Stimulated activated CD4-positive, alpha-beta T cell treated with anti-CD3 and anti-CD28 coated beads, TNF-alpha, amount 100 ng/mL, for 4 hours (primary cell): ENCODE measurements at places on chromosomes 13 and 19.

GRCh38 chr19:4347521-4347920 lies 4.2 kb downstream of the MPND start:
- no peak for DNase-seq

DNA sequence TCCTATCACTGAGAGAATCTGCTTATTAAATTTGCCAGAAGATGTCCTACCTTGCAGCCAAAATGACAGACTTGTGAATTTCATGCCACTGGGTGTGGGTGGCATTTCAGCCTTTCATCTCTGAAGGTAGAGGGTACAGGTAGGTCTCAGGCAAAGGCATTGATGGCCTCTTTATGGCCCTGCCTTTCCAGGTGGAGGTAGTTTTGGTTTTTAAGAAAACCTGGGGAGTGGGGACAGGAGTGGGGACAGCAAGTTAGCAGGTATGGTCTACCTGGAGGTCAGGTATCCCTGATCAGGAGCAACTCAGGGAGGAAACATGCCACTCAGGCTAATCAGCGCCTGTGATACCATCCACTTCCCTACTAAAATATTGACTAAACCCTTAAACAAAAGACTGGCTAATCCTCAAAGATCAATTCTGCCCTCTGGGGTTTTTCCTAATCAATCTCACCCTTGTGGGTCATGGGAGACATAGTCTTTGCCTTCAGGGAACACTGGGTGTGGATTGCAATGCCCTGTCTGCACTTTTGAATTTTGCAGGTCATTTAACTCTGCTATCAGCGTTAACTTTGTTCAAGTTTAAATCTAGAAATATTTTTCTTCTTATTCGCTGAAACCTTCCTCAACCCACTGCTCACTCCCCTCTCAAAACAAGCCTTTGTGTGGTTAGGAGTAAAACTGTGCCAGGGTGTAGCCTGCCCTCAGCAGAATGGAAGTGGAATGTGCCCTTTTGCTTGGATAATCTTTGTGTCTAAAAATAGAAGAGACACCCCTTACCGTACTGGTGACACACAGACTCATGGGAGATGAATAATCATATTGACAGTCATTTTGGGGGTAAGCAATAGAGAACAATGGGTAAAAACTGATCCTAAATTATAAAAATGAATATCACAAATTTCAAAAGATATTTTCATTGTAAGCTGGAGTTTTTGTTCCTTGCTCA lies 233.7 kb downstream of the COG6 start:
- DNase-seq, result no peak

DNA sequence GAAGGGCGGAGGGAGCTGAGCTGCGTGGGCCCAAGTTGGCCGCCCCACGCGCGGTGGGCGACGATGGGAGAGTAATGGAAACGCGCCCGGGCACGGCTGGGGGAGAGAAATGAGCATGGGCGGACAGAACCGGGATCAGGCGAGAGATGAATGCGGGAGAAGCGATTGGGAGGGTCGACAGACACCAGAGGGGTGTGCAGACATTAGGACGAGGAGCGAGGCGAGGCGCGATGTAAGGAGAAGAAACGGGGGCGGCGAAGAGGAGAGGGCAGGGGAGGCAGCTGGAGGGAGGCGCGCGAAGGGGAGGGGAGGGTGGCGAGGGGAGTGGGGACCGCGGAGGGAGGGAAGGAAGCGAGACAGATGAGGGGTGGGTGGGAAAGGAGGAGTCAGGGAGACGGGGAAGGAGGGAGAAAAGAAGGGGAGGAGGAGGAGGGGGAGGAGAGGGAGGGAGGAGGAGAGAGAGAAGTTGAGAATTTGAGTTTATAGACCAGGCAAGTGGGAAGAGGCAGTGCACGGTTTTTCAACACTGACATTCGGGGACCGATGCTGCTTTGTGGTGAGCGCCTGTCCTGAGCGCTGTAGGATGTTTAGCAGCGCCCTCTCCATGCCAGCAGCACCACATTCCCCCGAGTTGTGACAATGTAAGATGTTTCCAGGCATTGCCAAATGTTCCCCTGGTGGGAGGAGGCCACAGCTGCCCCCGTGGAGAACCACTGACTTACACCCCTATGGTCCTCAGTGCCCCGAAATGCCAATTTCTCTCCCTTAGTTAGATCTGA lies at the start of gene SHISA7:
TSS of gene SHISA7 (minus strand) at position 256 of the 779 bp plus-strand sequence. CDS start 437 bp downstream, outside the sequence.
- DNase-seq, result no peak

DNA sequence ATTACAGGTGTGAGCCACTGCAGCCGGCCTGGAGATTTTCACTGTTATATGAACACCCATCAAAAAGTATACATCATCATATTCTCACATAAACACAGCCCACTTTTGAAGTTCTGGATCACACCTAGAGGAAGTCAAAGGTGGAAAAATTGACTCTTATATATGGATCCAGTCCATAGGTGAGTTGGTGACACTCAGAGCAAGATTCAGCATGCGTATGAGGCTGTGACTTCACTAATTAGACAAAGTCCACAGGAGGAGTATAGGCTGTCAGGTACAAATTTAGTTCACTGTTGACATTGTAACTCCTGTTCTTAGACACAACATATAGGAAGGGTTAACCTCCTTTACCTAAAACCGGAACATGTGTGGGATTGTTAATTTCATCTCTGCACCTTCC lies 31.4 kb upstream of the ZNF254 start:
- no peak for DNase-seq

- no peak for DNase-seq
Measured at GRCh38 chr19:10876459-10877240, 5.3 kb downstream of the CARM1 start.

GRCh38 chr13:52833296-52833875 lies 15.1 kb downstream of the PCDH8 start:
- DNase-seq, result no peak

DNA sequence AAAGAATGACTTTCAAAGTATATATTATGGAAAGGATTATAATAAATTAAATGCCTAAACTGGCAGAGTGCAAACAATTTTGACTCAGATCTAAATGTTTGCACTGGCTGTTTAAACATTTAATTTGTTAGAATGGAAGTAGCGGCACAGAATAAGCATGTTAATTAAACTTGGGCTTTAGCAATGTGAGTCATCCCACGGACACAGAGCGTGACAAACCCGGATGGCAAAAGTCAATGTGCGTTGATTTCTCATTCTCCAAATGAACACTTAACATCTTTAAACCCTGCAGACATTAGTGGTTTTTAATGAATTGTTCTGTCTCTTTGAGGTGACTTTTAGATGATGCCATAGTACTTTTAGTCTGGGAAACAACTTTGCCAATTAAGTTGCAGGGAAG lies 38.4 kb downstream of the PCDH8 start:
- no peak for DNase-seq

DNA sequence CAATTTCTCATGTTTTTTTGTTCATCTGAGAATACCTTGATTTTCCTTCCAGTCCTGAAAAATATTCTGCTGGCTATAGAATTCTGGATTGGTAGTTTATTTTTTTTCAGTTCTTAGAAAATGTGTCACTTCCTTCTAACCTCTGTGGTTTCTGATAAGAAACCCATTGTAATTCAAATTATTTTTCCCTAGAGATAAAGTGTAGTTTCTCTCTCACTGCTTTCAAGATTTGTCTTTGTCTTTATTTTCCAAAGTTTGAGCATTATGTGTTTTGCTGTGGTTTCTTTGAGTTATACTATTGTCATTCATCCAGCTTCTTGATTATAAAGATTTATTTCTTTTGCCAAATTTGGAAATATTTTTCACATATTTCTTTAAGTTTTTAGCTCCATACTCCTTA lies 324.0 kb upstream of the SPRY2 start:
- no peak for DNase-seq

DNA sequence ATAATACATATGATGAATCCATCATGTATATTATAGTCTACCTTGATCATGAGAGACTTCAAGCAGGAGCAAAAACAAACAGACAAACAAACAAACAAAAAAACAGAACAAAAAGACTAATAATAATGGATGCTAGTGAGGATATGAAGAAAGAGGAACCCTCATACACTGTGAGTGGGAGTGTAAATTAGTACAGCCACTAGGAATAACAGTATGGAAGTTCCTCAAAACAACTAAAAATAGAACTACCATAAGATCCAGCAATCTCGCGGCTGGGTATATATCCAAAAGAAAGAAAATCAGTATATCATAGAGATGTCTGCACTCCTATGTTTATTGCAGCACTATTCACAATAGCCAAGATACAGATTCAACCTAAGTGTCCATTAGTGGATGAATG lies 7.0 kb upstream of the DLEU7 start:
- no peak for DNase-seq

DNA sequence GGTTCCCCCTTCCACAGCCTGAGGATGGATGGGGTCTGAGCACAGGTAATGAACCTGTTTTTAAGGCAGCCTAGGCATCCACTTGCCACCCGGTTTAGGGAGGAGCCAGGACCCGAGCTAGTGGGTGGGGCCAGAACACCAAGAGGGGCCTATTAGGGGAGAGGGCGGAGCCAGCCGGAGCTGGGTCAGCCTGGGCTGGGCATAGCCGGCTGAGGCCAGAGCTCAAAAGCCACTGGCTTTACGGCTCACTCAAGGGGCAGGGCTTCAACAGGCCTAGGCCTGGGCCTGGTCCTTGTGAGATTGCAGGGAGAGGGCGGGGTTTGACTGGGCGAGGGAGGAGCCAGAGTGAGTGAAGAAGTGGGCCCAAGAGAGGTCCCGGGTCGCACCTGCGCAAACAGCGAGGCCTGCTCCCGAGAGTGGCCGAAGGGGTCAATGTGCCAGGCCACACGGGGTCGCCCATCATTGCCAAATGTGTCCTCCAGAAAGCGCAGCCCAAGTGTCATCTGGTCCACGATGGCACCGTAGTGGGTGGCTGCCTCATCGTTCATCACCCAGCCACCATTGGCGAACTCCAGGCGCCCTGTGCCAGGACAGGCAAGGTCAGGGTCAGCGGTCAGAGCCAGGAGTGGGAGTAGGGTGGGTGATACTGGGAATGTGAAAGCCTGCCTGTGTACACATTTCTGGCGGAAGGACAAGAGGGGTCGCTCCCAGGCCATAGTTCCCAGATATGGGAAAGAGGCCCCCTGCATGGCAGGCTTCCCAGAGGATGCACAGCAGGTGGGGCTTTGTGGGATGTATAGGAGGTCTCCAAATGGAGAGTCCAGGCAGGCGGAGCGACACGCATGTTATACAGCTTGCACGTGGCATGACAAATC lies 1.9 kb downstream of the MAN2B1 start:
- DNase-seq, result no peak

DNA sequence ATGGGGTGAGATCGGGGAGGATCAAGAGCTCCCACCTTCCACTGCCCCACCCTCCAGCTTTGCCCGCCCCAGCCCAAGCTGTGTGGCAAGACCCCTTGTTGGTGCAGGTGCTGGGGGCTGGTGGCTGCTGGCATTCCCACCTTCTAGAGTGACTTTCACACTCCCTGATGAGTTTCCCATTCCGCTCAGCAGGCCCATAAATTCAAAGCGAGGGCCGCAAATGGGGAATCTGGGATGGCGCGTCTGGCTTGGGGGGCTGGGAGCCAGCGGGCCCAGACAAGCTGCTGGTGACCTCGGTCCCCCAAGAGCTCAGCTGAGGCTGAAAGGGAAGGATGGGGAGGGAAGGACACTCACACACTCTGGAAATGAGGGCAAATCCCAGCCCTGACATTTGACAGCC lies 110.3 kb downstream of the GADD45B start:
- DNase-seq, result no peak

GRCh38 chr13:33096886-33097605 lies 80.8 kb downstream of the KL start:
- no peak for DNase-seq

DNA sequence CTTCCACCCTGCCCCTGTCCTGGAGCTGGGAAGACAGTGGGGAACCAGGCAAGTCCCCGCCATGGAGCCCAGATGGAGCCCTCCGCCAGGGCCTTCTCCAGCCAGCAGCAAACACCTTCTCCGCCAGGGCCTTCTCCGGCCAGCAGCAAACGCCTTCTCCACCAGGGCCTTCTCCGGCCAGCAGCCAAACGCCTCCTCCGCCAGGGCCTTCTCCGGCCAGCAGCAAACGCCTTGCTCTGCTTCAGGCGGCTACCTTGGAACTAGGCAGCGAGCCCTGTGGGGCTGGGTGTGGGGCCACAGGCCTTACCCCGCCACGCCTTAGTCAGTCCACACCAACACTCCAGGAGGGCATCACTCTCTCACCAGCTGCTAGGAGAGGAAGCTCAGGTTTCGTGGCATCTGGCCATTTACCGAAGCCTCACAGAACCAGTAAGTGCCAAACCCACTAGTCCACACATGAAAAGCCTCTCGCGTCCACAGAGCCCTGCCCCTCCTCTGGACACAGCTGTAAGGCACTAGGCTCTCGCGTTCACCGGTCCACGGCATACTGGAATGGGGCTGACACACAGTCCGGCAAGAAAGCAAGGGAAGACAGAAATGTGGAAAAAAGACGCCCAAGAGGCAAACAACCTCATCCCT lies 41.0 kb downstream of the MLLT1 start:
- no peak for DNase-seq

DNA sequence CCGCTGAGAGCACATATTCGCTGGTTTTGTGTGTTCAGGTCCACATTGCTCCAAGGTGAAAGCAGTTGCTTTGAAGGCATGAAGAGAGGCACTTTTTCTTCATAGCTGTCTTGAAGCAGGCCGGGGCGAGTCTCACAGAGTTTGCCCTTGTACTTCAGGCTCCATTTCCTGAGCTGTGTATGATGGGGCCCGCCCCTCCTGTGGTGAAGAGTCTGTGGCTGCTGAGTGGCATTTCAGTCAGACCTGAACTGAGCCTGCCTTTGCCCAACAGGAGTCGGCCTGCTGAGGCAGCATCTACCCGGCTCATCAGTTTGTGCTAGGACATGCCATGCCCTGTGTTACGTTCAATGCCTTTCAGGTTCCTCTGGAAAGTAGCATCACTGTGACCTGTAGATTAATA lies 44.4 kb upstream of the C1QTNF9 start:
- peak; percentile 50 for DNase-seq

- no peak for DNase-seq
Measured at GRCh38 chr13:32257649-32258048, 57.5 kb downstream of the ZAR1L start.

- DNase-seq, result no peak
Measured at GRCh38 chr13:27481766-27482165, 31.4 kb upstream of the MTIF3 start.

DNA sequence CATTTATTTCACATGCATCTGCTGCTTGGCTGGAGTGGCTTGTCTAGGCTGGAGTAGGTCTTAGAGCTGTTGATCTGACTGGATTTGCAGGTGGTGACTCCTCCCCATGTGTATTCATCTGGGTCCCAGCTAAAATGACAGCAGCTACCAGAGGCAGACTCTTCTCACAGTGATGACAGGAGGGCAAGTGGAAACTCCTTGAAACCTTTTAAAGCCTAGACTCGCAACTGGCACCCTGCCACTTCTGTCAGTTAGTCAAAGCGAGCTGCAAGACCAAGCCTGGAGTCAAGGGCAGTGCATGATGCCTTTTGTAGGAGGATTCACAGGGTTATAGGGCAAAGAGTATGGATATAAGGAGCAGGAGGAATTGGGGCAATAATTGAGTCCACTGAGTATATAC lies 65.2 kb downstream of the TEX26 start:
- DNase-seq, result no peak

DNA sequence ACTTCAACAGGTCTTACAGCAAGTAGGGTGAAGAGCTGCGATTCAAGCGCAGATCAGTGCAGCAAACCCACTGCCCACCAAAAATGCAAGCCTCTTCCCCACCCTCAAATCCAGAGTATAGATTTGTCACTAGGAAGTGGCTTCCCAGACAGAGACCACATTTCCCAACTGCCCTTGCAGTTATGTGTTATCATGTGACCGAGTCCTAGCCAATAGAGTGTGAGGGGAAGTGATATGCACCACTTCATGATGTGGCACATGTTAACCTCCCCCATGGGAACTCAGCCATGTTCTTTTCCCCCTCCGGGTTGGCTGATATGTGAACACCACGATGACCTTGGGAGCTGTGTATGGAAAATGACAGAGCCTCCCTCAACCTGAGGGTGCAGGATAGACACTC lies 50.8 kb downstream of the MBD3L2B start:
- DNase-seq, result no peak
